ENCODE measurements at places on chromosomes 3 and 15.
A peak's percentile ranks its signal among the peaks of the same experiment; 100 is the strongest.

DNA sequence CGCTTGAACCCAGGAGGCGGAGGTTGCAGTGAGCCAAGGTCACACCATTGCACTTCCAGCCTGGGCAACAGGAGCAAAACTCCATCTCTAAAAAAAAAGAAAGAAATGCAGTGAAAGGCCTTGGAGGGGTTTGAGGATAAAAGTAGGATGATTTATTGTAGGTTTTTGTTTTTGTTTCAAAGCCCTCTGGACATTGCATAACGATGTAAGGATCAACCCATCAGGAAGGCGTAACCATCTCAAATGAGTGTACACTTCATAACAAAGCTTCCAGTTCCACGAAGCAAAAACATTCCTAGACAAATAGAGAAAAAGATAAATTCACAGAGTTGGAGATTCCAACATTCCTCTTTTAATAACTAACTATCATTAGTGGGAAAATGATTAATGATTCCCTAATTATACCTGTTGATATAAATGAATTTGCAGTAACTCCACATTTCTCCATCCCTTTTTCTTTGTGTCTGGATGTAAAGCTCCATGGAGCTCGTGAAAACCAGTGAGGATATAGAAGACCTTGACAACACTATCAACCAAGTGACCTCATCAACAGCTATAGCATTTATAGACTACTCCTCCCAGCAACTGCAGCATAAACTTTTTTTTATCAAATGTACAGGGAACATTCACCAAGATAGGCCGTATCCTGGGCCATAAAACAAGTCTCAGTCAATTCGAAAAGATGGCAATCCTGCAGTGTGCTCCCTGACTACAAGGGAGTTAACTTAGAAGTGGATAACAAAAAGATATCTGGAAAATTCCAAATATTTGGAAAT, 48.7 kb upstream of the PPP4R2 start:
- DNase-seq, result no peak

GRCh38 chr15:100728371-100729201, 126.2 kb downstream of the ASB7 start:
- no peak for DNase-seq

- DNase-seq, result no peak
Observed at GRCh38 chr3:182905623-182906022, 74.7 kb downstream of the DCUN1D1 start.

GRCh38 chr15:76930831-76931396, 635 bp upstream of the RCN2 start:
- no peak for DNase-seq

DNA sequence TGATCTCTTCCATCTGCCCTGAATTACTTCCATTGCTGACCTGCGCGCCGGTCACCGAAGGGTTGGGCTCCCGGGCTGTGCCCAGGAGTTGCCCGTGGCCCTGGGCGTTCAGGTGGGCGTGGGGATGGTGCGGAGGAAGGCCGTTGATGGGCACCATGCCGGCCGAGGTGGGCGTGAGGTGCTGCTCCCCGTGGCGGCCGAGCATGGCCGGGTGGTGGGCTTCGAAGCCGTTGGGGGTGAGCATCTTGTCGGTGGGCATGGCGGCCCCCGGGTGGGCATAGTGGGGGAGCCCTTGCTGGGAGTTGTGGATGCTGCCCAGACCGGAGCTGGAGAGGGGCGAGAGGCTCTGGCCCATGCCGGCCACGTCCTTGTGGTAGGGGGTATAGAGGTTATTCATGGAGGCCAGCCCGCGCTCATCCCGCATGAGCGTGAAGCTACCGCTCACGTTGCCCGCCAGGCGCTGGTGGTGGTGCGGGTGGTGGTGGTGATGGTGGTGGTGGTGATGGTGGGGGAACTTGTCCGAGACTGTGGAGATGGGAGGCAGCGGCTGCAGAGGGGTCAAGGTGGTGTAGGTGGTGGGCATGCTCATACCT, 1.0 kb downstream of the ONECUT1 start:
- DNase-seq, result no peak

DNA sequence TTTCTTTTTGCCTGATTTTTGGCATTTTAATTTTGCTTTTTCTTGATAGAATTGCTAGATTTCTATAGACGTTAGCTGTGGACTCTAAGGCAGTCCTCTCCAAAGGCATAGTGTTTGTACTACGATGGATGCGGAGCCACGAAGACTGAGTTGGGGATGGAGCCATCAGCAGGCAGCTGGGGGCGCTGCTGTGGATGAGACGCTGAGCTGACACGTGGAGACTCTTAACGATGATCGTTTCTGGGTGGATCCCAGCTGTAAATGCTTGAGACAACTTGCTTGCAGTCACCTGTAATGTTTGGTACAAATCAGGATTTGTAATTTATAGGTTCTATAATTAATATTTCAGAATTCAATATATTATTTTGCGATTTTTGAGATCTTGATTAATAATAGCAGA, 13.3 kb upstream of the PPP1R2 start:
- DNase-seq, result peak; percentile 12

DNA sequence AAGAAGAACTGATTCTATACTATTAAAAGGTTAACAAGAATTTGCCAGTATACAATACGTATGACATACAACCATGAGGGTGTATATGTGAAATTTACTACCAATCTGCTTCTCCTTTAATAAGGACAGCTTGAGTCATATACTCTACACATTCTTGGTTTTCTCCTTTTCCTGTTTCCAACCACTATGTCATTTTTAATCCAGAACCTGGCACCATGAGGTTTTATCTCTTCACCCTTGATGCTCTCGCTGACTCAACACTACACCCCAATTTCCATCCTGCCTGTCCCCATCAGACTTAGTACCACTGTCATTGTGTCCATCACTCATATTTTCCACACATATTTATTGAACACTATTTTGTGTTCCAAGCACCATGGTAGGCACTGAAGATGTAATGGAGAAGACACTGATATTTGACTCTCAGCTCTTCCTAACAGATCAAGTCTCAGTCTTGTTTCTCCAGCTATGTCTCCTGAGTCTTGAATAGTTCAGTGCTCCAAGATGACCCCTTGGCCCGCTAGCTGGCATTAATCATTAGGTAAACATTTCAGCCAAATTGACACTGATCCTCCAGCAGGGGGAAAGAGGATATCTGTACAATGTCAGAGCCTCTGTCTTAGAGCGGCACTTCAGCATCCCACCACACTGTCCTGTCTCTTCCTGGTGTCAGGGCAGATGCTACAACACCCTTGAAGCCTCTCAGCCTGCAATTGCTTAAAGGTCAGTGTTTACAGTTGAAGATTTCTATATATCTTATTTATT, 11.2 kb upstream of the COL8A1 start:
- DNase-seq, result no peak

DNA sequence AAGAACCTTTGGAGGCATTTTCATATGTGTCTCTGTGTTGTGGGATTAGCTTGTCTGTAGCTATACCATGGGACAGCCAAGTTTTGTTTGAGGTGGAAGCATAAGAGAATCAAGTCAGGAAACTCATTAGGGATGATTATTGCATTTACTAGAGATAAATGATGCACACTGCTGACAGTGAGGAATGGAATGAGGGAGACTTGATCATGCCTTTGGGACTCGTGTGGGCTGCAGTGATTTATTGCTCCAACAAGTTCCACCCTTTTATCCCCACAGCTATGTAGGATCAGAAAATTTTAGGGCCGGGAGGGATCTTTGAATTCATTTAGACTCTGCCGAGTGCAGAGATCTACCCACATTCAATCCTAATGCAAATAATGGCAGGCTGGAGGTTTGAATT, 16.3 kb downstream of the ZNF385D start:
- DNase-seq, result no peak

GRCh38 chr3:195876297-195877064, 31.9 kb downstream of the TNK2 start:
- DNase-seq, result no peak

GRCh38 chr3:35970793-35971192, 331.5 kb downstream of the ARPP21 start:
- no peak for DNase-seq

GRCh38 chr15:70799667-70800450, 36.5 kb upstream of the UACA start:
- no peak for DNase-seq

GRCh38 chr3:9399746-9400145, 2.3 kb downstream of the SETD5 start:
- DNase-seq, result peak; percentile 40

GRCh38 chr3:41115069-41115468, 84.2 kb upstream of the CTNNB1 start:
- DNase-seq, result no peak

DNA sequence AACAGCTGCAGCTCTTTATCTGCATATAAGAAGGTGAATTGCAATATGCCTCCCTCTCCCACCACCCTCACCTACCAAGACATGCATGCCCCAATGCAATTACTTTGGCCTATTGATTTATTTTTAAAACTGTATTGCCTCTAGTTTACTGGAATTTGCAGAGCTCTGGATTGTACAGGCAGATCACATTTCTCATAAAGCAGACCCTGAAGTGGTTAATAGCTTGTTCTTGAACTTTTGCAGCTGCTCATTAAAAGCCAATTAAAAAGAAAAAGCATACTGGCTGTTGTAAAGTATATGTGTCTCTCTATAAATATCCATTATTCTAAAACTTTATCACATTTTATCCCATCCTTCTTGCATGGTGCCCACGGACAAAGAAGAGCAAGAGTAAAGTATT, 221.5 kb upstream of the TOPAZ1 start:
- no peak for DNase-seq

GRCh38 chr15:64161688-64162477, 939 bp downstream of the PPIB start:
- DNase-seq, result no peak

GRCh38 chr3:151299006-151299405, 17.6 kb downstream of the GPR87 start:
- DNase-seq, result no peak

GRCh38 chr3:121710347-121710746, 39.2 kb downstream of the GOLGB1 start:
- DNase-seq, result no peak

DNA sequence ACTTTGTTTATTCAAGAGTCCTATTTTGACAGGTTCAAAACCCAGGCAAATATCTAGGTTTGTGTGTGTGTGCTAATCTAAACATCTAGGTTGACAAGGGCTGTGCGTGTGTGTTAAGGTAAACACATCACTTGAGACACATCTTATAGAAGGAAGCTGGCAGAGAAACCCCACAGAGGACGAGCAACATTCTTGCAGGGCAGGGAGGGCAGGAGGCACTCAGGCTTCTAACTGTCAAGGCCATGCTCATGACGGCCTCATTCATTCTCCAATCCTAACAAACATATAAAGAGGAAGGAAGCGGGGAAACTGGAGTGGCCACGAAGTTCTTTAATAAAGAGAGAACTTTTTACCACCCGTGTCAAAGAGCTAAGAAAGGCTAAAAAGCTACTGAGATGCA, 43.4 kb downstream of the SLCO2A1 start:
- no peak for DNase-seq

DNA sequence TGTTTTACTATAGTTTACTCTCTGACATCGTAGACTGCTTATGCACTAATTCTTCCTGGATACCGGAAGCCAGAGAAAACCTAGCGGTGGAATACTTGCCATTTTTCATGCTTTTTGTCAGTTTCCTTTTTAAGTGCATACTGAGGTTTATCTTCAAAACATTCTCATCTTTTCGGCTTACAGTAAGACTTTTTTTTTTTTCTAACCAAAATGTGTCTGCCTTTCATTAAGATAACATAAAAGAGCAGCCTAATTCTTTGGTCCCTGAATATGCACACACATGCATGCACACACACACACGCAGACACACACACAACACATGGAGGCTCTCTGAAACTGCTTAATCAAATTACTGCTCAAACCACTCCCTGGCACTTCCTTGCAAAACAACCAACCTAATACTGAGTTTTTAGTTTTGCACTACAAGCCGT, 1.3 kb downstream of the ZNF445 start:
- no peak for DNase-seq

- DNase-seq, result no peak
Observed at GRCh38 chr3:13954266-13954665, 74.4 kb upstream of the WNT7A start.

GRCh38 chr3:11420066-11420465, 147.9 kb downstream of the ATG7 start:
- no peak for DNase-seq

- DNase-seq, result no peak
Observed at GRCh38 chr3:122322095-122323075, 2.7 kb upstream of the CSTA start.

- DNase-seq, result peak; percentile 44
Observed at GRCh38 chr15:88878720-88879184, 16.6 kb downstream of the HAPLN3 start.

DNA sequence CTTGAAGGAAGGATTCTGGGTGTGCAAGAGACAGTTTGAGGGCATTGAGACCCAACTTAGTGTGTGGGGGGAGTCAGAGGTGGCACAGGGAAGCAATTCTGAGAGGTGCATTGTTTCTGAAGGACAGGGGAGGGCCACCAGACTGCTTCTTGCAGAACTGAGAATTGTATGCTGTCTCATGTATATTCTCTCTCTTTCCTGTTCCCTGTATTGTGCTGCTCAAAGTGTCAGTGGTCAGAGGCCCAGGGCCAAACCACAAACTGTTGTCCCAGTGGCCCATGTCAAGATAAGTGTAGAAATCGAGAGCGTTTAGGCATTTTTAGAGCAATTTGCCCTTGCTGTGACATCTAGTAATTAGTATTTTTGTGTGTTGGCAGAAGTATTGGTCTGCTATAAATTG, 567.1 kb downstream of the EDEM1 start:
- DNase-seq, result no peak

DNA sequence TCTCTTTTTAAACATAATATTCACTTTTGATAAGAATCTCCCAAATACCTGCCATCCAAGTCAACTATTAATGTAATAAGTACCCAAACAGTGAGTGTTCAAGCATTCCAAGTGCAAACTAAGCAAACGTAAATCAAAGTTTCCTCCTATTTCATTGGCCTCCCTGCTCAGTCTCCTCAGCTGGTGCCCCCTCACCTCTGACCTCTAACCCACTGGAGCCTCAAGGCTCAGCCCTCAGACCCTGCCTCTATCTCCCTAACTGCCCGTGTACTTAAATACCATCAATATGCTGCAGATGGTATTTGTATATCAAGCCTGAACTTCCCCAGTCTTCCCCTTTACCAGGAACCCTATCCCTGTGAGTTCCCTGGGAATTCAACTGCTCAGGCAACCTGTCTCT, 31.8 kb downstream of the CHSY1 start:
- DNase-seq, result no peak

- no peak for DNase-seq
Observed at GRCh38 chr3:50571486-50571885, 2.2 kb downstream of the HEMK1 start.

DNA sequence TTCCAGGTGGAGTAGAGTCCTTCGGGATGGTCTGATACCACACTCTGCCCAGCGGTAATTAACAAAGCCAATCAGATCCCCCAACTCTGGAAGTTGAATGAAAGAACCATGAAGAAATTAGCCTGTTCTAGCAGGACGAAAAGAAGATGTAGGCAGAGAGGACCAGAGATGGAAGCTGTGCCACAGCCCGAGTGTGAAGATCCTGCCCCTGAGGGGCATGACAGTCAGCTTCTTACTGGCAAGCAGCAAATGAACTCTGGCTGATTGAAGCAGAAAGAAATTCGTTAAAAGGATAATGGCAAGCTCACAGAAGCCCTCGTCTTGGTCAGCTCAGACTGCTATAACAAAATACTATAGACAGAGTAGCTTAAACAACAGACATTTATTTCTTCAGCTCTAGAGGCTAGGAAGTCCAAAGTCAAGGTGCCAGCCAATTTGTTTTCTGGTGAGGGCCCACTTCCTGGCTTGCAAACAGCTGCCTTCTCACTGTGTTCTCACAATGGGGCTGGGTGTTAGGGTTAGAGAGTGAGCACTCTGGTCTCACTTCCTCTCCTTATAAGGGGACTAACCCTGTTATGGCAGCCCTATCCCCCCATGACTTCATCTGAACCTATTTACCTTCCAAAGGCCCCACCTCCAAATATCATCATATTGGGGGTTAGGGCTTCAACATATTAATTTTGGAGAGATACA, 307.1 kb downstream of the VPS13C start:
- DNase-seq, result no peak
